ENCODE measurements at places on chromosomes 3 and 15.

DNA sequence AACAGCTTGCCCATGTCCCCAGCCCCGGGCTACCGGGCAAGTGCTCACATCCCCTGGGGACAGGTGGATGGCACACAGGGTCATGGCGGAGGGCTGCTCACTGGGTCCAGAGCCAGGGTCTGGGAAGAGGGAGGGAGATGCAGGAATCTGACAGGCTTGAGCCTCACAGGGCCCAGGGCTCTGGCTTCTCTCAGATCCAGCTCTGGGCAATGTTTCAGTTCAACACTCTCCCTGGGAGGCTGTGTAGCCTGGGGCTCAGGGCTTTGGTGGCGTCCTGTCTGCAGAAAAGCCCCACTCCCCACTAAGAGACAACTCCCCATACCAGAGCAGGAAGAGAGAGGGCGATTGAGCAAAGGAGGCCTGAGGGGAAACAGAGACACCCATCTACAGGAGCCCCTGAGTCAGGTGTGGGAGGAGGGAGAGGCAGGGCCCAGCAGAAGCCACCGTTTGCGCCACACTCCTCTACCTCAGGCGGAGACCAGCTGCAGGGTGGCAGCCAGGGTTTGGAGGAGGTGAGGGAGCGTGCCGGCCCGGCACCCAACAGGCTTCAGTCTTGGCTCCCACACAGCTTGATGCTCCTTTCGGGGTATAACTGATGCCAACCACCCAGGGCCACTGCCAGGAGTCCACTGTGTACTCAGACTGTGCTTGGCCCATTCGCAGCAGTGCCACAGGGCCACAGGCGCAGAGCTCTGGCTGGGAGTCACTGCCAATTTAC is 16.8 kb upstream of the SRP14 start:
- DNase-seq: no peak

- no peak for DNase-seq
Observed at GRCh38 chr3:167892205-167892604, 156.7 kb downstream of the SERPINI1 start.

DNA sequence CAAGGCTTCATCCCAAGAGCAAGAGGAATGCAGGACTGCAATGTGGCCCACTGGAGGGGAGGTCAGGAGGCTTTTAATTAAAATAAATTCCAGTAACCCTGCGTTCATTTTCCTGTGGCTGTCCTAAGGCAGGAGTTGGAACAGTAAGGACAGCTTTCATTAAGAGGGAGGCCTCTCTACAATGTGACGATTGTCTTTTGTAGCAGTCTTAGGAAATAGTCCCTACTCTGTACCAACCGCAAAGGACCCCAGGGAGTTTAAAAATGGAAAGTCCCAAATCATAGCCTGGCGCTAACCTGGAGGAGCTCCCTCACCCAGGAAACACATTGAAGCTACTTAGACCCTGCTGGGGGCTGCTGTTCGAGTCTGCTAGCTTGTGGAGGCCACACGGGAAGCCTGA is 62.8 kb downstream of the SYNM start:
- DNase-seq: no peak

GRCh38 chr15:44015545-44016305 is 179.3 kb downstream of the FRMD5 start:
- DNase-seq: no peak

GRCh38 chr3:193010191-193010590 is 92.5 kb upstream of the MB21D2 start:
- DNase-seq: no peak

DNA sequence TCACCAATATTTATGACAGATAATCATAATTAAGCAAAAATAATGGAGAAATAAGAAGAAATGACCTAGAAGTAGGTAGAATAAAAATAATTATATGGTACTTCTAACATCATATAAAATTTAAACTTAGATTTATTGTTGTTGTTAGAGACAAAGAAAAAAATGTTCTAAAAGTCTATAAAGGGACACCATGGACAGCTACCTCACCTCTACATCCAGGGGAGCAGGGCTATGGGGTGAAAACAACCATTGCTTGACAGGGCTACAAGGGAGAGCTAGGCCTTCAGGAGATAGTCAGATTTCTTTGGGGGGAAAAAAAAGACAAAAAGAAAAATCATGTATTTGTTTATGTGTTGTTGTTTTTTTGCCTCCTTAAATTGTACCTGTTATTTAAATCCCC is 841.9 kb downstream of the VGLL3 start:
- DNase-seq: no peak

GRCh38 chr15:70597945-70598344 is 165.4 kb downstream of the UACA start:
- no peak for DNase-seq

DNA sequence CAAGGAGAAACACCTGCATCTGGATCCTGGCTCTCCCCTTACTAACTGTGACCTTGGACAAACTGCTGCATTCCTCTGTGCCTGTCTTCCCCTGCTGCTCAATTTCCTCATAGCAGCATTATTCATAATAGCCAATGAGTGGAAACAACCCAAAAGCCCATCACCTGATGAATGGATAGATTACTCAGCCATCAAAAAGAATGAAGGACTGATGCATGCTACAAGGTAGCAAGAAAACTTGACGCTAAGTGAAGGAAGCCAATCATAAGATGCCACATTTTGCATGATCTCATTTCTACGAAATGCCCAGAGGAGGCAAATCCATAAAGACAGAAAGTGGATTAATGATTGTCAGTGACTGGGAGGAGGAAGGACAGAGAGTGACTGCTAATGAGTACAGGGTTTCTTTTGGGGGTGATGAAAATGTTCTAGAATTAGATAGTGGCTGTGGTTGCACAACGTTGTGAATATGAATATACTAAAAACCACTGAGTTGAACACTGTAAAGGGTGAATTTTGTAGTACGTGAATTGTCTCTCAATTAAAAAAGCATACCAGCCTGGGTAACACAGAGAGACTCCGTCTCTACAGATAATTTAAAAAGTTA is 11.2 kb downstream of the IGDCC4 start:
- no peak for DNase-seq

GRCh38 chr3:170753421-170754310 is 116.3 kb downstream of the RPL22L1 start:
- DNase-seq: no peak
